ENCODE measurements at places on chromosomes 3 and 15.

GRCh38 chr3:111669926-111670630 lies 74.9 kb upstream of the ZBED2 start:
- DNase-seq: no peak

DNA sequence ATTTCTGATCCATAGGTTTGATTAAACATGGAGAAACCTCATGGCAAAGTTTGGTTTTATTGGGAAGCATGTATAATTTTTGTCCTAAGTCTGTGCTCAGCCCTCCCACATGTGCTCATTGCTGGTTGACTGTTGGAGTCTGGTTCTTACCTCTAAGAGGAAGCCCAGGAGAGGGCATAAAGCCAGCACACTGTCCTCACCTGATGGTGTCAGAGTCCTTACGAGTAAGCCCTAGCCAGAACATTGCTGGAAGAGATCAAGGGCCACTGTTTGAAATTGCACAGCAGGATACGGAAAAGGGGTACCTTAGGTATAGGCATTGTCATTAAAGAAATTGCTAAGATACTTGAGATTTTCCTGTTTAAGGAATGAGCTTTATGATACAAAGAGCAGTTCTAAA lies 21.3 kb downstream of the MLH1 start:
- DNase-seq: no peak

DNA sequence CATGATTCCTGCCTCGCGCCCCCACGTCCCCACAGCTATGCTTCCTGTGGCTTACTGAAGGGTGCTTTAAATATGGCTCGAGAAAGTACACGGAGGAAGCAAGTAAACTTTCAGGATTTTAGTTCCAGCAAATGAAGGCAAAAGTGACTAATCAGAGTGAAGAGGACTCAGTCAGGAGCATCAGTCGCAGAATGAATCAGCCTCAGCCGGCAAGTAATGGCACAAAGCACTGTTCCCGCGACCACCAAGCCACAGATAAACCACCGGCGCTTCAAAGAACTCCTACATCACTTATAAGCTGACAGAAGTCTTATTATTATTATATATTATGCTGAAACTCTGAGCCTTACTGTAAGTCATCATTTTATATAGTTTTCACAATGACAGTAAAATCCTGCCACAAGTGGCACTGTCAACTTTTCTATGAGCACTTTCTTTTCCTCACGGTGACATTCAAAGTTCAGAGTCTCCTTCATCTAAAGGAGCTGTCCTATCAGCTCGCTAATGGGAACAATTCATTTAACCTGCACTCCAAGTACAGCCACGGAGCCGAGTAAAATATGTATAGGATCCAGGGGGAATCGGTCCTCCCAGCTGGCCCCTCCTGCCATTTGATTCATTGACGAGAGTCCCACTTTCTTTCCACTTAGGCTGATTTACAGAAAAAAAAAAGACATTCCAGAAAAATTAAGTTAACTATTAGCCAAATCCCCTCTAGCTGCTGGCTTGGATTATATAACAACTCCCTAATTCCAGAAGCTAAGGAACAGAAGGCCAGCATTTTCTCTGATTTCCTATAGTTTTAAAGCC lies 217.0 kb upstream of the ICE2 start:
- DNase-seq: no peak

DNA sequence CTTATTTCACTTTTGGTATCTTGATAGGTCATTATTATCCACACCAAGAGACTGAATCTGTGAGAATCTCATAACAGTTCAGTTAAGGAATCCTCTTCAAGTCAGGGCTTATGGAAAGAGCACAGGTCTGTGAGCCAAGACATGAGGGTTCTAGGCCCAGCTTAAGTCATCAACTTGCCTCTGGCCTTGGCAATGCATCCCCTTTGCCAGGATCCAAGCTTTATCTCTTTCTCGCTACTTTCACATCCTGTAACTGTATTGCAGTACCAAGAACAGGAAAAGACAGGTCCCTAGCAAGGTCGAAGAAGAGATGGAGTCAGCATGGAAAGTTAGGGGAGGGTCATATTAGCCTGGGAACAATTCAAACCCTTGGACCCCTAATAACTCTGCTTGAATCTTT lies 13.5 kb upstream of the APOD start:
- DNase-seq: no peak

DNA sequence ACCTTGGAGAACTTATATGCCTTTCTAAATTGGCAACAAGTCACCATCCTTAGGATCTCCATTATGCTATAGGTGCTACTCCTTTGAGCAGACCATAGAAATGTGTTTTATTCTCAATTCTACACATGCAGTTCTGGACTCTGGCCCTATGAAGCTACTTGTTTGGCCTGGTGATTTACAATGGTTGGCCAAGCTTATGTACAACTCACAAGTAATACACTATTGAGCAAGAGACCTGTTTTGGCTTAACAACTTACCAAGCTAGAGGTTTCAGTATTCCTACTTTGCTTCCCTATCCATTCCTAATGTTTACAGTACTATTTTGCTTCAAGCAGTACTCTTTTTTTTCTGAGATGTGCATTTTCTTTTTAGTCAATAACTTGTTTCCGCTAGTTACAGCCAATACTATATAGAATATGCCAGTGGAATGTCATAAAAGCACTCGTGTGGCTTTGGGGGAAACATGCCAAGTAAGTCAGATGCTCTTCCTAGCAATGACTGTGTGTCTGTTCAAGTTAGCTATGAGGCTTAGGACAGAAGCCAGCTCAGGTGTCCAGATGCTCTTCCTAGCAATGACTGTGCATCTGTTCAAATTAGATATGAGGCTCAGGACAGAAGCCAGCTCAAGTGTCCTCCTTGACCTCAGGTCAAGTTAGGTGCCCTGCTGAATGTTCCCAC lies 174.9 kb upstream of the SEMA6D start:
- no peak for DNase-seq

DNA sequence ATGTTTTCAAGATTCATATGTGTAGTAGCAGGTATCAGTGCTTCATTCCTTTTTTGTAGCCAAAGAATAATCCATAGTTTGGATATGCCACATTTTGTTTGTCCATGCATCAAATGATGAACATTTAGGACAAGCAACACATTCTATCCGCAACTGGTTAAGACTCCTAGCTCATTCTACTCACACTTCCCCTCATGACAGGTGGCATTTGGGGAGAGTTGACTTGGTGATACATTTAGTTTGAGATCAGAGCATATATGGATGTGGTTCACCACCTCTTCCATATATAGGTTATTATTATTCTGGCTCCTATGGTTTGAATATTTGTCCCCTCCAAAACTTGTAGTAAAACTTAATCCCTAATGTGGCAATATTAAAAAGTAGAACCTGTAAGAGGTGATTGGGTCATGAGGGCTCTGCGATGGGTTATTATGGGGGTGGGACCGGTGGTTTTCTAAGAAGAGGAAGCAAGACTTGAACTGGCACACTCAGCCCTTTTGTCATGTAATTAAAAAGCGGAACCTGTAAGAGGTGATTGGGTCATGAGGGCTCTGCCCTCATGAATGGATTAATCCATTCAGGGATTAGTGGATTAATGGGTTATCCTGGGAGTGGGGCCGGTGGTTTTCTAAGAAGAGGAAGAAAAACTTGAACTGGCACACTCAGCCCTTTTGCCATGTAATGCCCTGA lies 75.3 kb upstream of the HRH1 start:
- DNase-seq: no peak

DNA sequence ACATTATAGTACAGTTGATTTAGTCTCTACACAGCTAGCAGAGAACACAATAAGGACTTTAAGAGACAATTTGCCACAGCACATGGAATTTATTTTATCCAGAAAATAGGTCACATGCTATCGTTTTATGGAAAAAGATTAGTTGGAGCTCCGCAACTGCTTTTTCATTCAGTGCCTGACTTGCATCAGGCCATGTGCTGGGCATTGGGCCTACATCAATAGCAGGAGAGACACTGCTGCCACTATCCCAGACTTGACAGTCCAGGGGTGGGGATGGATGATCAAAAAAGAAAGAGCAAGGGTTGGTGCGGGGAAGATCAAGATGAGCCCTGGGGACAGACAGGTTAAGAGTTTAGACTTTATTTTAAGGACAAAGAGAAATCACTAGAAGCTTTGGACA lies 75.2 kb upstream of the C3orf80 start:
- DNase-seq: no peak

DNA sequence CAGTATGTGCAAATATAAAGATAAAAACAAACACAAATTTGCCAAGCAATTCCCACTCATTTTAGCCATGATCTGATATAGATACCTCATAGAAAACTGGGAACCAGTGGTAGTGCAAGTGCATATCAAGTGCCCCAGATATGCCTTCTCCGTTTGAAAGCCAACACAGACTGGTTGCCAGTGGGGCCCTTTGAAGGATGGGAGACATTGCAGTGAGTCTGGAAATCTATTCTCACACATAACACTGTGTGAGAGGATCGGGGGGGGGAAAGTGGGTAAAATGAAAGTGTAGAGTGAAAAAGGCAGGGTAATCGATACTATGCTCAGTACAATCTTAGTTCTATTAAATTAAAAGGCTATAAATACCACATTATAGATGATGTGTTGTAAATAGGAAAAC lies 83.0 kb downstream of the CBLB start:
- no peak for DNase-seq

DNA sequence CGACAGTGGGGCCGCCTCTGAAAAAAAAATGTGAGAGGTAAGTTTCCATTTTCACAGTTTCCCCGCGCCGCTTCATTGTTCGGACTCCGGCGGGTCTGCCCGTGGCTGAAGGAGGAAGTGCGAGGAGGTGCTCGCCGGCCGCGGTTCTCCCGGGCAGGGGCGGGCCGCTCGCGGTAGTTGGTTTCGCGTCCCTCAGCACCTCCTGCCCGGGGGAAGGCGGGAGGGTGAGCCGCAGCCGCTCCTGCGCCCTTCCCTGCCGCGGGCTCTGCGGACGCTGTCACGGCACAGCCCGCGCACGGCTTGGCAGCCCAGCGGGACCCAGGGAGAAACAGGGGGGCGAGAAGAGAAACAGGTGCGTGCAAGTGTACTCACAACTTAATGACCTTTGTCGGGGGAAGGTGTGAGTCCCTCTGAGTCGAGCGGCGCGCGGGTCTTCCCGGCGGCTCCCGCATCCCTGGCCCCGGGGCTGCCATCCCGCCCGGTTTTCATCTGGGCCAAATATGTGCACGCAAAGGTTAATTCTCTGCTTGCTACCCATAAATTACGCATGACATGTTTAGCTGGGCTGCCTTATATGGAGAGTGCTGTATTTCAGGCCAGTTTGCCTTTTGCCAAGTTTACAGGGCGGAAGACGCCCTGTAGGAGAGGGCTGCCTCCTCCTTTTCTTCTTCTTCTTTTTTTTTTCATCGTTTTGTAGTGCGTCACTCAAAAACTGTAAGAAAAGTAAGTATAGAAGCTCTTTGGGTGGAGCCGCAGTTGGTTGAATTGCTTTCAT lies 514 bp downstream of the MBNL1 start:
- no peak for DNase-seq

GRCh38 chr3:52025453-52025852 lies 29.8 kb upstream of the RPL29 start:
- DNase-seq: peak; percentile 43

- no peak for DNase-seq
Measured at GRCh38 chr3:195236076-195236798, 34.7 kb downstream of the XXYLT1 start.

Measured in NCI-H524 treated with DMSO at 0.1 percent for 48 hours (cell line).